Fibroblast of gingiva (primary cell): ENCODE measurements at places on chromosomes 7 and 10.
A peak's percentile ranks its signal among the peaks of the same experiment; 100 is the strongest.

DNA sequence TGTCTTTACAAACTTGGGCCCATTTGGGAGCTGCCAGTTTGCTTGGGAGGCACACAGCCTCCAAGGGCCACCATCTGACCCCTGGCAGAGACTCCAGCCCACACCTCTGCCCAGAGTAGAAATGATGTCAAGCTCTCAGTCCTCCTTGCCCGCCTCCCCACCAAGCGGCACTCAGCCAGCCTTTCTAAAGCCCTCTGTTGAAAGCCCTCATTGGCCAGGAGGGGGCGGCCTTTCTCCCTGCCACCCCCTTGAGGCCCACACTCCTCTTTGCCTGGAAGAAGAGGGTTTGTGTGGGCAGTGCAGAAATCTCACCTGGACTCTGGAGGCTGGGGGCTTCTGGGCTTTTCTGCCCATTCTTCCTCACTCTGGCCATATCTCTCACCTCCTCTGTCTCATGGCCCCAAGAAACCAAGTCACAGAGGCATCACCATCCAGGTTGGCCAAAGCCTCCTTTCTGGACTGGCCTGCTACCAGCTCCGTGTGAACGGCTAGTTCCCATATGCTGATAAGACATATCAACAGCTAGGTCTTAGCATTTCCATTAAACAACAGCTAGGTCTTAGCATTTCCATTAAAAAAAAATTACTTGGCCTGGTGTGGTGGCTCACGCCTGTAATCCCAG is 36.1 kb downstream of the UBTD1 start:
- DNase-seq: no peak

DNA sequence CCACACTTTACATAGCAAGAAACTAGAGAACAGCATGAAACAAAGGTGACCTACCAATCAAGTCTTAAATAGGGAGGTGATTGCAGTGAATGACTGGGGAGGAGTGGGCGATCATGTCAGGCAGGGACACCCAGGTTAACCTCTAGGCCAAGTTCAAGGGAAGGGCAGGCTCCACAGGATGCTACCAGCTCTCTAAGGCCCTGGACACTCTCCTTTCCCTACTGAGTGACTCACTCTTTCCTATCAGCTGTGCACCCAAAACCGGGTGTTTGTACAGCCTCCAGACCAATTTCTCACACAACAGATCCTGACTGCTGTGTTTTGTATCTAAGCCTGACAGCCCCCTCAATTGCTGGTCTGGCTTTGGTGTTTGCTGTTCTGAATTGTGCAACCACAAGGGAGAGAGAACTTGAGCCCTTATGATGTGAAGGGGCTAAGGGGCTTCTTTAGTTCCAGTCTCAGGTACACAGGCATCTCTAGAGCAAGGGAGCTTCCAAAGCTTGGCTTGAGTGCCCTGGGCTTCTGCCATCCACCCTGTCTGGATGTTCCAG is 107.8 kb downstream of the TBXAS1 start:
- peak; percentile 70 for DNase-seq

- no peak for DNase-seq
These were observed 744.0 kb downstream of the PHTF2 start for GRCh38 chr7:78542541-78542940.

GRCh38 chr10:52437205-52437646 is 123.1 kb downstream of the DKK1 start:
- peak; percentile 50 for DNase-seq

GRCh38 chr10:30557884-30558283 is 71.7 kb downstream of the LYZL2 start:
- DNase-seq: peak; percentile 26

GRCh38 chr10:100799881-100800280 is 54.5 kb downstream of the PAX2 start:
- no peak for DNase-seq

DNA sequence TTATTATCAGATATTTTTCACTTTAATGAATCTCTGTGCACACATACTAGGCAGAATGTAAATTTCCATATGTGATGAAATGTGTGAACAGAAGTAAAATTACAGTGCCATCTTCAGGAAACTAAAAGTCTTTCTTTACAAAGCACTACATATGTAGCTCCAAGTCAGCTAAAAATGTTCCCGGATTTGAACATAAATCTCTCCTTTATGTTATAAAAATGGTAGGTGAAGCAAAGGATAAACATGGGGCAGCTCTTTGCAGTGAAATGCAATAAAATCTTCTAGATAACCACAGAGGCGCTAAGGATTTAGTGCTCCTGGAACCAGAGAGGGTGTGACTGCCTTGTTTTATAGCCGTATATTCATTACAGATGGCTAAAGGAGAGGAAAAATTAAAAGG is 104.9 kb upstream of the C7orf33 start:
- DNase-seq: no peak

- DNase-seq: no peak
These were observed 5.9 kb upstream of the HMX2 start for GRCh38 chr10:123141791-123142700.

GRCh38 chr7:7909376-7909775 is 59.2 kb upstream of the GLCCI1 start:
- peak; percentile 5 for DNase-seq

- DNase-seq: peak; percentile 78
These were observed 41.9 kb upstream of the TNKS2 start for GRCh38 chr10:91756286-91756685.

- DNase-seq: no peak
These were observed 456.2 kb downstream of the PARD3 start for GRCh38 chr10:34358729-34359434.

DNA sequence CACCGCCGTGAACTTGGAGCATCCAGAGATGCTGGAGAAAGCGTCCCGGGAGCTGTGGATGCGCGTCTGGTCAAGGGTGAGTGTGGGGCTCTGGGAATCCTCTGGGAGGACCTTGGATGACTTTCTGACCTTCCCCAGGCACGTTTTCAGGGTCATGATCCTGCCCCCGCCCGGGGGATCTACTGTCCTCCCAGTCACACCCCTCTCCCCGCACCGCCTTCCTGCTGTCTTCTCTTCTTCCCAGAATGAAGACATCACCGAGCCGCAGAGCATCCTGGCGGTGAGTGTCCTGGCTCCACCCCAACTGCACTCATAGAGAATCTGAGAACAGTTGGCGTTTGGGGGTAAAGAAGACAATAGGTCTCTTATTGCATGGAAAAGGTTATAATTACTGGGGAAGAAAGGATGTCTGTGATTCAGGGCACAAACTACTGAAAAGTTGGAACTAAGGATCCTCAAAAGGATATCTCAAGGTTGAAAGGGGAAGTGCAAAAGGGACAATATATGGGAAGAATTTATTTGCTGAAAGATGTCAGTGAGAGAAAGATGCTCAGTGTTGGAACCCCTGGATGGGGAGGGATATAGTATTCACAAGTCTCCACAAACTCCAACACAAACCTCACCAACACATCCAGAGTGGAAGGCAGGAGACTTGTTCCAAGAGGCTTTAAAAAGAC is 1.9 kb downstream of the GSTK1 start:
- DNase-seq: no peak

GRCh38 chr10:97385565-97385964 is 15.6 kb downstream of the RRP12 start:
- DNase-seq: no peak

DNA sequence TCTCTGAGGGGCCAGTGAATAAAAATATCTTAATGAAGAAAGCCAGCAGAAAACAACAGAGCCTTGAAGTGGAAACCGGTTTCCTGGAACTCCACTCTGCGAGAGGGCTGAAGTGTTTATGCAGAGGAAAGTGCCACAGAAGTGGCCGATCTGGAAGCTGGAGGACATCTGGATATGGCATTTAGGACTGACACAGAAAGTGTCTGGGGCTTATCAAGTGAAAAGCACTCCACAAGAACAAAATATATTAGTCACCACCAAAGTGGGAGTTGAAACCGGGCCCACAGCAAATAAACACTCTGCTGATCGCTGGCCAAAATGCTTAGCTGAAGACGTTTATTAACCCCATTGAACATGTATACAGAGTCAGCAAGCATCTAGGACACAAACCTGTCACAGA is 7.8 kb downstream of the NOD1 start:
- DNase-seq: peak; percentile 89

- DNase-seq: peak; percentile 41
These were observed 358.5 kb downstream of the TFEC start for GRCh38 chr7:115672024-115672423.

GRCh38 chr10:7471720-7472367 is 61.0 kb upstream of the SFMBT2 start:
- DNase-seq: no peak

DNA sequence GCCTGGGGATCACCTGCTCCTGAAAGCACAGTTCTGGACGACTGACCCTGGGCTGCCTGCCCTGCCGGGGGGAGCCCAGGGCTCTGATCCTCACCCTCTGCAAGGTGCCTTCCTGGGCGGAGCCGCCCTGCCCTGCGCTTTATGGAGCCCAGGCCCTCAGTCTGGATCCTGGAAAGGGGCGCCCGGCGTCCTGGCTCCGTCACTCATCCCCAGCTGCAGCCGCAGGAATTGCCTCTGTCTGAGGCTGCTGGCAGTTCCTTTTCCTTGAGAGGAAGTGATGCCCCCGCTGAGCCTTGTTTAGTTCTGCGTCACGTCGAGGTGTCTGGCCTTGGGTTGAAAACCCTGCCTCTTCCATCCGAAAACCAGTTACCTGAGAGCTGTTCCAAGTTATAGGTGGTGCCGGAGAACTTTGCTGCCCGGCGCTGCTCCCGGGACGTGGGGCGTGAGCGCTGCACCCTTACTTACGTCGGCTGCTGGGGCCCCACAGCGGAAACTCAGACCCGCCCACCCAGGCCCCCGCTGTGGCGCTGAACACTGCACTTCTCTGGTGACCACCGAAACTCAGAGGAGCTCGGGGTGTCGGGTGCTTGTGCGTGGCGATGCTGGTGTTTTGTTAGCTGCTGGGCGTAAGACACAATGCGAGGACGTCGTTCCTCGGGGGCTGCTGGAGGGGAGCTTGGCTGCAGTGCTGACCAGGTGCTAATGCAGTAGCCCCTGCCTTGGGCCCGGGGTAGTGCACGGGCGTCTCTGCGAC is 5.4 kb downstream of the MAFK start:
- no peak for DNase-seq

- peak; percentile 27 for DNase-seq
These were observed 45.6 kb downstream of the NHLRC2 start for GRCh38 chr10:113899952-113900598.

DNA sequence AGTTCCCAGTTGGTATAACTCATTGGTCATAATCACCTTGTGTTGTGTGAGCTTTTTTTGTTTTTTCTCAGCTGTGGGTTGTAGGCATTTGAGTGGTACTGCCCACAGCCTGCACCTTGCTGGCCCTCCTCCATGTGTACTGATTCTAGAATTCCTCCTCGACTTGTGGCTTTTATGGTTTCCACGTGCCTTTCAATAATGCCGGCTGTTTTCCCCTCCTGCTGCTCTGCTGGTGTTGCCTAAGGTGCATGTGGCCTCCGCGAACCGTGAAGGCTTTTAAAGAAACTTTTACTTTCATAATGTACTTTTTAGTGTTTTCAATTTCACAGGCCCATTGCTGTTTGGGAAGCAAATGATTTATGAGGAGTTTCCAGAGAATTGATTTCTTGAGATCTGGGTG is 518.0 kb downstream of the REEP3 start:
- DNase-seq: no peak

- DNase-seq: peak; percentile 34
These were observed 68.1 kb downstream of the CPEB3 start for GRCh38 chr10:92222603-92223262.

DNA sequence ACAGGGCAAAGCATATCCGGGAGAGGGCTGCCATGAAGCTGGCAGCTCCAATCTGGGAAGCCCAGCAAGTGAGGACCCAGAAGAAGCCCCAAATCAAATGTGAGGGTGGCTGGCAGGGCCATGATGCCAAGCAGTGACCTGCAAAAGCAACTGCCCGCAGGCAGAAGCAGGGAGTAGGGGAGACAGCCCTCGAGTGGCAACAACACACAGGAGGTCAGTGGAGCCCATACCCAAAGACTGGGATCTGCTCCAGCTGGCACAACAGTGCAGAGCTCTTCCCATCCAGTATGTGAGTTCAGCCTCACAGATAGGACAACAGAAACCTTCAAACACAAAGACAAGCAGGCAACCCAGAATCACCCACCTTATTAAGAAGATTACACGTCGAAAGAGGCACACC is 45.0 kb downstream of the GRID1 start:
- DNase-seq: no peak

DNA sequence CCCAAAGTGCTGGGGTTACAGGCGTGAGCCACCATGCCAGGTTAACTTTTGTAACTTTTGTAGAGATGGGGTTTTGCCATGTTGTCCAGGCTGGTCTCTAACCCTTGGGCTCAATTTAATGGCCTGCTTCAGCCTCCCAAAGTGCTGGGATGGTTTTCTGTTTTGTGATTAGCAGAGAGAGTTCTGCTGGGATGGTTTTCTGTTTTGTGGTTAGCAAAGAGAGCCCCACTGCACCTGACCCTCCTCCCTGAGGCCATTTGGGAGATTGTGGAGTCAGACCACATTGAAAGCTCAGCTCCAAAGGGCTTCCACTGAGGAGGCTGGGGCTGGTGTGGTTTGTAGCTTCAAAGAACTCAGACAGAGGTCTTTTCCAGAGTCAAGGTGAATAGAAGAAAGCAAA is 29.6 kb upstream of the CUX1 start:
- no peak for DNase-seq

GRCh38 chr10:102523250-102524029 is 19.7 kb downstream of the SUFU start:
- peak; percentile 81 for DNase-seq

- no peak for DNase-seq
These were observed 7.1 kb downstream of the AGMO start for GRCh38 chr7:15554744-15555143.

DNA sequence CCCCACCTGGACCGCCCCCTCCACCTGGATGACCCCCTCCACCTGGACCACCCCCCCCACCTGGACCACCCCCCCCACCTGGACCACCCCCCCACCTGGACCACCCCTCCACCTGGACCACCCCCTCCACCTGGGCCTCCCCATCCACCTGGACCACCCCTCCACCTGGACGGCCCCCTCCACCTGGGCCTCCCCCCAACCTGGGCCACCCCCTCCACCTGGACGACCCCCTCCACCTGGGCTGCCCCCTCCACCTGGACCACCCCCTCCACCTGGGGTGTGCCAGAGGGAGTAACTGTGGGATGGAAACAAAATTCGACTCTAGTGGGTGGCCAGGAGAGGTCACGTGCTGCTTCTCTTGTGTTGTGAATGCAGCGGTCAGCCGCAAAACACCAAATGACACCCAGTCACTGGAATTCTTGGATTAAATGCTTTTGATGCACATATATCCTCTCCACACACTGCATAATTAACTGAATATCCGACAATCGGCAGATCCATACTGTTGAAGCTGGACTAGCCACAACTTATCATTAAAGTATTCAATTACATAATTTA is 316.7 kb downstream of the PTPRN2 start:
- no peak for DNase-seq

DNA sequence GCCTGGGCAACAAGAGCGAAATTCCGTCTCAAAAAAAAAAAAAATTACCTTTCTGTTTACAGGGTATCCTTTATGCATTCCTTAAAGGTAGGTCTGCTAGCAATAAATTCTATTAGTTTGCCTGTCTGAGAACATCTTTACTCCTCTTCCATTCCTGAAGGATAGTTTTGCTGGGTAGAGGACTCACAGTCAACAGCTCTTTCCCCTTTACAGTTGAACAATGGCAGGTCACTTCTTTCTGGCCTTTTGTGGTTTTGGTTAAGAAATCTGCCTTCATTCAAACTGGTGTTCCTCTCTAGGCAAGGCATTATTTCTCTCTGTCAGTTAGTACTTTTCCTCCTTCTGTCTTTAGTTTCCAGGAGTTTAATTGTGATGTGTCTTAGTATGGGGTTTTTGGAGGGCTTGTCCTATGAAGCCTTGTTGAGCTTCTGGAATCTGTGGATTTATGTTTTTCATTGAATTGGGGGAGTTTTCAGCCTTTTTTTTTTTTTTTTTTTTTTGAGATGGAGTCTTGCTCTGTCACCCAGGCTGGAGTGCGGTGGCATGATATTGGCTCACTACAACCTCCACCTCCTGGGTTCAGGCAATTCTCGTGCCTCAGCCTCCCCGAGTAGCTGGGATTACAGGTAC is 4.8 kb upstream of the DNAAF5 start:
- DNase-seq: no peak
